ENCODE measurements at places on chromosomes 2 and 18.

DNA sequence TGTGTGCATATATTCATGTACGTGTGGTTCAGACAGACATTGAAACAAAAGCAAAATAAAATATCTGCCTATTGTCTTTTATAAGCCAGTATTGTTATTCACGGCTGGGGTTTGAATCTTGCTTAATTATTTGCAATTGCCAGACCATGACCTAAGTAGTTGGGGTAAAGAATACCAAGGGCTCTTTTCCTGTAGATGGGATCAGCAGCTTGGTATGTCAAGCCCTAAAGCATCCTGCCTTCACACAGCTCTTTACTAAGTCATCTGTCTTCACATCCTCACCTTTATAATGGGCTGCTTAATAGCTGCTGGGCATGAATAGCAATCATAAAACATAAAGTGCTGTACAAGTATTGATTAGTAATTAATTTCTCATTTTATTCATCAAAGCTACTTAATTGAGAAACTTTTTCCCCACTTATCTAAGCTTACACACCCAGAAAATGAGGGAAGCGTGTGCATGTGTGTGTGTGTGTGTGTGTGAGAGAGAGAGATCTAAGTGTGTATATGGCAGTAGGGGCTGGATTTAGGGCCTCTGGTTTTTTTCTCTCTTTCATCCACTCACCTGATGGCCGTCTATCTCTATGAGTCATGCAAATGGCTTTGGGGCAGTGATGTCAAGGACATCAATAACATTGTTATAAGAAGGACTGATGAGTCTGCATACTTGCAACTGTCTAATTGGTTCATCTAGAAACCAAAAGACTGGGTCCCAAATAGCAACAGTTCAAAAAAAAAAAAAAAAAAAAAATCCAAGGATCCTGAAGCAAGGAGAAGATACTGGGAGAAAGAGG lies 244.1 kb upstream of the TNP1 start:
- DNase-seq = no peak

GRCh38 chr2:161947406-161947805 lies 126.6 kb downstream of the DPP4 start:
- DNase-seq = no peak

DNA sequence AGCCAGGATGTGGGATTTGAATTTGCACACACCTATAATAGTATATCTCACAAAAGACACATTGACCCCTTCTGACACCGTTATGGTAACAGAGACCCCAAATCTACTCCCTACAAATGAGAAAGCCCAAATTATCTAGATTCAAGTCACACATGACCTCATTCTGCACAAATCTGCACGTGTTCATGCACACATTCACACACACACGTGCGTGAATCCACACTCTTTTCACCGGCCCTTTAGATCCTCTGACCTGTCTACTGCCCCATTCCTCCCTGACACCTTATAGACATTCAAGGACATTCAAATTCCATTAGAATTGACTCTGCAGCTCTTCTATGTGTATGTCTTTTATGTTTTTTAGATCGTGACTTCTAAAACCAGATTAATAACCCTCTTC lies 627.8 kb upstream of the ID2 start:
- no peak for DNase-seq

GRCh38 chr2:23028106-23028505 lies 356.9 kb upstream of the KLHL29 start:
- no peak for DNase-seq

- no peak for DNase-seq
Observed at GRCh38 chr2:136344339-136344738, 226.4 kb upstream of the CXCR4 start.

DNA sequence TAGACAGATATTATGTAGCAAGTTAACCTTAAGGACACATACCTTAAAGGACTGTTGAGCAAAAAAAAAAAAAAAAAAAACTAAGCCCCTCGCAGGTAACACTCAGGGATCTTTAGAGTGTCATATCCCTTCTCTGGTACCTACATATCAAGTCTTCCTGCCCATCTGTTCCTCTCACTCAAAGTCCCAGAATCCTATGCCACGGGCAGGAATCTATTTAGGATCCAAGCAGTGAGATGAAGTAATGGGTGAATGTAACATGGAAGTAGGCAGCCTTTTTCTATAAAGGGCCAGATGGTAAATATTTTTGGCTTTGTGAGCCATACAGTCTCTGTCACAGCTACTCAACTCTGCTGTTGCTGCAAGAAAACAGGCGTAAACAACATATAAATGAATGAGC lies 496.7 kb downstream of the STK39 start:
- DNase-seq = no peak

- DNase-seq = no peak
Observed at GRCh38 chr18:41396211-41396610, 558.8 kb upstream of the PIK3C3 start.

- DNase-seq = peak; percentile 75
Observed at GRCh38 chr2:181077128-181077709, 96.8 kb downstream of the UBE2E3 start.

GRCh38 chr2:62760555-62760954 lies 55.0 kb downstream of the EHBP1 start:
- DNase-seq = no peak

GRCh38 chr2:119864318-119864717 lies 104.6 kb downstream of the PTPN4 start:
- peak; percentile 20 for DNase-seq

DNA sequence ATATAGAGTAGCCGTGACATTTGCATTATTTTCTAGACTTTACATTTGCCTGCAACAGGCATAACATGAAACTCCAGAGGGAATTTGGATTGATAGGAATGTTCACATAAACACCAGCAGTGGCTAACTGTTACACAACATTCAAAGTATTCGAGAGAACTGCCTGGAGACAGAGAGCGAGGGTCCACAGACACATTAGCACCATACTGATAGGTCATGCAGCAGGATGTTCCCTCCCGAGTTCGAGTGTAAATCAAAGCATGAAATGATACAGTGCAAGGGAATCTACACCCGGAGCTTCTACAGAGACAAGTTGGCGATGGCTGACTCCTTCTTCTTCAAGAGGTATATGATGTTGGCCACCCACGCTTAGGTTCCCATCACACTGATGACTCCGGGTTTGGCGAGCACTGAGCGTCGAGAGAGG lies 89.5 kb downstream of the COL6A3 start:
- DNase-seq = no peak

DNA sequence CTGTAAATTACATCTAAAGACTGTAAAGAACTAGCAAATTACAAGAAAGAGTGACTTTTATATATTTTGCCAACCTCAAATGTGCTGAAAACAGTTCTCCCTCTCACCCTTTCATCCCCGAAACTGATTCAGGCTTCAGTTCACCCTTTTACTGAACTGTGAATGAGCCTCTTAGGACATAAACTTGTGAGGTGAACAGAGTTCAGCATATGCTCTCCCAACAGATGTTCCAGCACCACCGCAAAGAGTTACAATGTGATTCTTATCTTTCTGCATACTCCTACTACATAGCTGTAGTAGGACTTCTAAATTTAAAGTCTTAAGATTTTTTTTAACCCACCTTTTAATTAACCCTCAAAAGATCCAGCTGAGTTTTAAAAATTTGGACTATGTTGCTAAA lies 1.2 kb upstream of the ZCCHC2 start:
- DNase-seq = no peak
